ENCODE measurements at places on chromosomes 5 and 9.

DNA sequence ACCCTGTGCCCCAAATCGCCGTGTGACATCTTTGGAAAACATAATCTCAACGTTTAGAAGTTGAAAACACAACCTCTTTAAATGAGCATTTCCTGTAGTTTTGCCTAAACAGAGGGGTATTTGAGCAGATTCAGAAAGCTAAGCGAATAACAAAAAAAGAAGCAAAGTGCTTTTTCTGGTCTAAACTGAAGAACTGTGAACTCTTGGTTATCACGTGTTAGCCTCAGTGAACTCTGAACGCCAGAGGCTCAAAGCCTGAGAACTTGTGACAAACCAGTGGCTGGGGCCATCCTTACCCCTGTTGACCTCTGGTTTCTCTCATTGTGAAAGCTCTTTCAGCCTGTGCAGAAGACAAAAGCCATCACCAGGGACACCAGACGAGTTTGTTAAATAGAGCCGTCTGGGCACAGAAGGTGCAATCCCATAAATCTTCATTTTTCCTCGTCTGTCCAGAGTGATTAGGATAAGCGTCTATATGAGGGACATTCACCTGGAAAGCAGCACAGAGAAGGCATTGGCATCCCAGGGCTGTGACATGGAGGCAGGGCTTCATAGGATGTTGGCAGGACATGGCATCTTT, 61.4 kb upstream of the ICE1 start:
- no peak for DNase-seq

- no peak for DNase-seq
Observed at GRCh38 chr5:7650755-7651154, 200.2 kb downstream of the CFAP90 start.

- no peak for DNase-seq
Observed at GRCh38 chr9:36336131-36336907, 63.8 kb downstream of the RNF38 start.

- DNase-seq, result no peak
Observed at GRCh38 chr5:146238973-146239372, 35.6 kb downstream of the RBM27 start.

GRCh38 chr9:76087976-76088375, 197.5 kb downstream of the PCSK5 start:
- DNase-seq, result no peak

GRCh38 chr5:84506625-84507024, 121.9 kb upstream of the EDIL3 start:
- DNase-seq, result no peak

DNA sequence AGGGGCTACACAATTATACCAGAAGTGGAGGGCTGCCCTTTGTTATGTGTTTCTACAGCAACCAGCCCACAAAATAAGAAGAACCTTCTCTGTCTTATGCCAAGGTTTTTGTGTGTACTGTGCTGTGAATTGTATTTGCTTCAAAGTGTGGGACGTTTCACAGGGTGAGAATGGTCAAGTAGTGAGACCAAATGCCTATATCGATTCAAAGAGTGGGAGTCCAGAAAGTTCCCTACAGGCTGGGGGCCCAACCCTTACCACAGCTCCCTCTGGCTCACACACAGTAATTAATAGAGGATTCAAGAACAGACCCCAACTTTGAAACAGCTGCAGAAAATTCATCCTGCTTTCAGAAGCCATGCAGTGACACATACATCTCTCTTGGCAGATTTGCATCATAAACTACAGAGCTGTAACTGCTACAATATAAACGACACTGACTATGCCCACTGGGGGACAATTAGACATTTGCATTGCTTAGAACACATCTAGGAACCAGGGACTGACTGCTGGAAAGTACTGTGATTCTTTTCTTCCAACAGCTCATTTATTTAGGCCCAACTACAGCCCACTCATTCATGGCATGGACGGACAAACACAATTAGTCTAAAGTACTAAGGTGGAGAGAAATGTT, 12.8 kb downstream of the ENC1 start:
- no peak for DNase-seq

GRCh38 chr5:67414712-67415111, 218.1 kb upstream of the CD180 start:
- DNase-seq, result no peak

GRCh38 chr5:139660105-139660922, 12.2 kb downstream of the CXXC5 start:
- peak; percentile 25 for DNase-seq

GRCh38 chr5:58025809-58026208, 434.1 kb downstream of the PLK2 start:
- no peak for DNase-seq

DNA sequence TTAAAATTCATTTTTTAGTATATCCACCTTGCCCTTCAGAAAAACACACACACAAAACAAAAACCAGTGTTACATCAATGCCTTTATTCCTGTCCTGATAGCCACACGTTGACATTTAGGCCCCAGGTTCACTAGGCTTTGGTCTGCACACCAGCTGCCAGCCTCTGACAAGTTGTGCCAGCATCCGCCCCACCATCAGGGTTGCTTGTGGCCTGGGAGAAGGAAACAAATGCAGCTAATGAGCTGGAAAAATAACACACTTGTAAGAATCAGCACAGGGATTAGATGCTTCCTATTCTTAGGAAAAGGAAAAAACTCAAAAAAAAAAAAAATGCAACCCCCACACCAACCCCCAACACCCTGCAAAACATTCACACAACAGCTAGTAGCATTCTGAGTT, 404.0 kb upstream of the GRIA1 start:
- DNase-seq, result no peak

- peak; percentile 57 for DNase-seq
Observed at GRCh38 chr5:90434116-90434714, 24.7 kb upstream of the CETN3 start.

GRCh38 chr9:36398745-36399144, 1.3 kb downstream of the RNF38 start:
- DNase-seq, result no peak

DNA sequence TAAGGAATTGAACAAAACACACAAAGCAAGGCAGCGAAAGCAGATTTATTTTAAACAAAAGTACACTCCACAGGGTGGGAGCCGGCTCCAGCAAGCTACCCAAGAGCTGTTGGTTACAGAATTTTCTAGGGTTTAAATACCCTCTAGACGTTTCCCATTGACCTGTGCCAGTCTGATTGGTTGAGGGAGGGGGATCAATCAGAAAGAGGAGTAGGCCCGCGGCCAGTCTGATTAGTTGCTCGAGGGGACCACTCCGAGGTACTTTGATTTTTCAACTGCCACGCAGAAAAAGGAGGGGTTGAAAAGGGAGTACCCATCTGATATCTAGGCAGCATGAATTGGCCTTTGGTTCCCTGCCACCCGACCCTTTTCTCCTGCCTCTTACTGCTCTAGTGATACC, 998 bp downstream of the SRP19 start:
- DNase-seq, result no peak

DNA sequence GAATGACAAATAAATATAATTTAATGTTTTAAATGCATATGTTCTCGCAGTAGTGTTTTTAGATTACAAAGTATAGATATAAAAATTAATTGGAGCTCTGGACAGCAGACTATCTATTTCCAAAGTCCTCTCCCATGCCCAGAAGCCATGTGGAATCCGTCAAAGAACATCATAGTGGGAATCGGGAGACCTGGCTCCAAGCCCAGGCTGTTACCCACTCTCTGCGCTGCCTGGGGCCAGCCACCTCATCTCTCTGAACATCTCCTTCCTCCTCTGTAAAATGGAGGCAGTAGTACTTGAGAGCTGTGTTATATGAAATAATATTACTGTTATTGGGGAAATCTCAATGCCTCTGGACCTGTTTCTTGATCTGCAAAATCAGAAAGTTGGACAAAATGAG, 58.1 kb upstream of the SLC30A5 start:
- DNase-seq, result no peak

DNA sequence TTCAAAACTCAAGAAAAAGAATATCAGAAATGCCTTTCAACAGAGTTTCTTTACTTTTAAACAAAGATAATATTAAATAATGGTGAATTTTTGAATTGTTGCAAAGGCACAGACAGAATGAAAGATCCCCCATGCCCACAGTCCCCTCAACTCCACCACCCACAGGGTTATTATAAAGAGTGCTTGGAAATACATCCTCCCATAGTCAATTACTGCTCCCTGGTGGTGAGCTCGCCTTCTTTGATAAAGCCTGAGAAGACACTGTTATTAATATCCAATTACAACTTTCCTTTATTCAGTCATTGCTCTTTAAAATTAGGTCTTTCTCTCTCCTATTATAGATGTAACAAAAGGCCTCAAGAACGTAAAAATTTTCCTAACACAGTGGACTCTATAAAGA, 490.2 kb upstream of the RORB start:
- DNase-seq, result no peak

- DNase-seq, result no peak
Observed at GRCh38 chr5:168707716-168708695, 128.8 kb upstream of the PANK3 start.

- no peak for DNase-seq
Observed at GRCh38 chr5:93378073-93378472, 202.9 kb downstream of the NR2F1-AS1 start.

DNA sequence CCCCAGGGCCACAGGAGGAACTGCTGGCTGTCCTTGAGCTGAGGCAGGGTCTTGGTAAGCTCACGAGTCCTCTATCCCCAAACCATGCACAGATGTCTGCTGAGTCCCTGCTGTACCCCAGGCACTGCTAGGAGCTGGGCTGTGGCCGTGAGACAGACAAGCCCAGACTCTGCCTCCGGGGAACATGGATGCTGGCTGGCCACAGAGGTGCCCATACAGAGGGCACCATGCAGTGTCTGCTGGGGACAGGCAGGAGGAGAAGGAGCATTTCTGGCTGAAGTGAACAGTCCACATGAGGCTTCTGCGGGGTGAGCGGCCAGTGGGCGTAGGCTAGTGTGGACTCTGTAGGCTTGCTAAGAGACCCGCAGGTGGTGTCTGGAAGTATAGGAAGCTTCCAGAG, 4.8 kb upstream of the SEC16A start:
- DNase-seq, result no peak

DNA sequence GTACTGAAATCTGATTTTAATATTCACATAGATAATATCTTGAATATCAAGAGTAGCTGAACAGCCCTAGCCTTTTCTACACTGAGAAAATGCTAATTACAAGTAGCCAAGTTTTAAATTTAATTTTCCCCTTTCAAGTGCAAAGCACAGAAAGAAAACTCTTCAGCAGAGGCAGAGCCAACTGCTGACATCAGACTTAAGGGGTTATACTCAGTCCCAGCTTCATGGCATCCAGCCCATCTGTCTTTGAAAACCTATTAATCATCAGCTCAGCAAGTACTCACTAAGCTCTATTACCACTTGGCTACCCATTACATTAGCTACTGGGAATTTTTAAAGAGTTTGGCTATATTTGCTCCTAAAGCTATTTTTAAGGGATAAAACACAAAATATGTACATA, 220.5 kb downstream of the SLC12A2 start:
- DNase-seq, result no peak

GRCh38 chr9:113057193-113057592, 669 bp upstream of the ZFP37 start:
- no peak for DNase-seq

DNA sequence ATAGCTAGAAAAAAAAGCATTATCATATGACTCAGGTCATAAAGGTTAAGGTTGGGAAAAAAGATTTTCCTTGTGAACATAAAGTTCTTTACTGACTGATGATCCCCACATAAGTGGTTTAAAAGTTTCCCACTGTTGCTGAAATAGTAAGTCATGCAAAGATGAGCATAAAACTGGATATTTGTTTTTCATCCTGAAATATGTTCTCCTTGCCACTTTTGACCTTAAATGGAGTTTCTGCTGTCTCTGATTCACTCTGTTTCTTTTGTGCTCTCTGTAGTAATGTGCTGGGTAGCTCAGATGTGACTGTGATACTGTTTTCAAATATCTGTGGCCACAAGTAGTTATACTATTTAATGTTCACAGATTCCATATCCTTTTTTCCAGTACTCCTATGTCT, 162.5 kb upstream of the GAS1 start:
- DNase-seq, result no peak

DNA sequence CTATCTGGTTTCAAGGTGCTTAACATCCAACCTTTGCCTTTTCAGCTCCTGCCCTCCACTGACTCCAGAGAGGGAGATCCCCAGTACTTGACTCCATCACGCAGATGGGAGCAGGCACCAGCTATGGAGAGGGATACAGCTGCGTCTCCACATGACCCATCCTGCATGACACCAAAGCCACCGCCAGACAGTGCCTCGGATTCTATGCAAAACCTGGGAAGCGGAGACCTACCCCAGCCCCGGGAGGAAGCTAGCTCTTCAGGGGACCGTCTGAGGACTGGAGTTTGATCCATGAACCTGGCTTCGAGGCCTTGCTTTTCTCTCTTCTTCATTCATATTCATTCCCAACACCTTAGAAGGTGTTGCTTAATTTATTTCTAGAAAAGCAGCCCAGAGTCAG, 24.8 kb downstream of the HRH2 start:
- no peak for DNase-seq

- DNase-seq, result no peak
Observed at GRCh38 chr5:34682926-34683623, 26.9 kb downstream of the RAI14 start.

GRCh38 chr5:96661855-96662724, at the start of gene CAST:
TSS of gene CAST (plus strand) at chr5:96662376. CDS start at chr5:96662423, 47 bp downstream.
- DNase-seq, result peak; percentile 89

- DNase-seq, result peak; percentile 24
Observed at GRCh38 chr9:136886610-136887597, 588 bp downstream of the TRAF2 start.

GRCh38 chr9:127781806-127782205, 3.3 kb upstream of the SH2D3C start:
- no peak for DNase-seq

DNA sequence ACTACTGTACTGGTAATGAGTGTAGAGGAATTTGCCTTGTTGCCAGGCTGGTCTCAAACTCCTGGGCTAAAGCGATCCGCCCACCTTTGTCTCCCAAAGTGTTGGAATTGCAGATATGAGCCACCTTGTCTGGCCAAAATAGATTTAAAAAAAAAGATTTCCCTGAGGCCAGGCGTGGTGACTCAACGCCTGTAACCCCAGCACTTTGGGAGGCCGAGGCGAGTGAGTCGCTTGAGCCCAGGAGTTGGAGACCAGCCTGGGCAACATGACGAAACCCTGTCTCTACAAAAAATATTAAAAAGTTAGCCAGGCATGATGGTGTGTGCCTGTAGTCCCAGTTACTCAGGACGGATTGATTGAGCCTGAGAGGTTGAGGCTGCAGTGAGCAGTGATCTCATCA, 62.5 kb downstream of the IPO11 start:
- no peak for DNase-seq

GRCh38 chr9:94928691-94929368, 202.3 kb downstream of the AOPEP start:
- no peak for DNase-seq

GRCh38 chr5:173501271-173501670, 115.2 kb downstream of the BOD1 start:
- DNase-seq, result no peak

DNA sequence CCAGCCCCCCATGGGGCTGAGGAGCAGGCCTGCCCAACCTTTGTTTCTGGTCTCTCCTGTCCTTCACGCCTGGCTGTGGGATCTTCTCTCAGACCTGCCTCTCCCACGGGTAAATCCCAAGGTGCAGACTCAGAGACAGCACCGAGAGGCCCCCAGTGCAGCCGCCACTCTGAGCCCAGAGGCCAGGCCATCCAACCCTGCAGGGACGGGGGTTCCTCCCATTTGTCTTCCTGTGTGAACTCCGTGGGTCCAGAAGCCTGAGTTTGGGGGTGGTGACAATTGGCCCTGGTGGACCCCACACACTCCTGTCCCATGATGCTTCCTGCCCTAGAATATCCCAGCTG, 123.4 kb downstream of the ADAMTS2 start:
- DNase-seq, result no peak

Data from KBM-7 (cell line).